ENCODE measurements at places on chromosomes 3 and 15. TPM values are rescaled to one million over a fixed set of nuclear protein-coding genes. Genes with fewer than 3 reads are reported as not detected.

The PPP1R14D gene
- not detected for total RNA-seq

The ZDHHC23 gene
- total RNA-seq: 1.4 TPM

The MED12L gene
- total RNA-seq: 0.08 TPM

- no peaks in the 10 kb centered on the region for H3K36me3 ChIP-seq
- no peaks in the 10 kb centered on the region for H3K4me1 ChIP-seq
- H3K27ac ChIP-seq: no peak overlapping the region
- no peak overlapping the region for H3K4me3 ChIP-seq
- DNase-seq: no peak
Observed at GRCh38 chr3:21484828-21485144, 266.2 kb downstream of the ZNF385D start.

DNA sequence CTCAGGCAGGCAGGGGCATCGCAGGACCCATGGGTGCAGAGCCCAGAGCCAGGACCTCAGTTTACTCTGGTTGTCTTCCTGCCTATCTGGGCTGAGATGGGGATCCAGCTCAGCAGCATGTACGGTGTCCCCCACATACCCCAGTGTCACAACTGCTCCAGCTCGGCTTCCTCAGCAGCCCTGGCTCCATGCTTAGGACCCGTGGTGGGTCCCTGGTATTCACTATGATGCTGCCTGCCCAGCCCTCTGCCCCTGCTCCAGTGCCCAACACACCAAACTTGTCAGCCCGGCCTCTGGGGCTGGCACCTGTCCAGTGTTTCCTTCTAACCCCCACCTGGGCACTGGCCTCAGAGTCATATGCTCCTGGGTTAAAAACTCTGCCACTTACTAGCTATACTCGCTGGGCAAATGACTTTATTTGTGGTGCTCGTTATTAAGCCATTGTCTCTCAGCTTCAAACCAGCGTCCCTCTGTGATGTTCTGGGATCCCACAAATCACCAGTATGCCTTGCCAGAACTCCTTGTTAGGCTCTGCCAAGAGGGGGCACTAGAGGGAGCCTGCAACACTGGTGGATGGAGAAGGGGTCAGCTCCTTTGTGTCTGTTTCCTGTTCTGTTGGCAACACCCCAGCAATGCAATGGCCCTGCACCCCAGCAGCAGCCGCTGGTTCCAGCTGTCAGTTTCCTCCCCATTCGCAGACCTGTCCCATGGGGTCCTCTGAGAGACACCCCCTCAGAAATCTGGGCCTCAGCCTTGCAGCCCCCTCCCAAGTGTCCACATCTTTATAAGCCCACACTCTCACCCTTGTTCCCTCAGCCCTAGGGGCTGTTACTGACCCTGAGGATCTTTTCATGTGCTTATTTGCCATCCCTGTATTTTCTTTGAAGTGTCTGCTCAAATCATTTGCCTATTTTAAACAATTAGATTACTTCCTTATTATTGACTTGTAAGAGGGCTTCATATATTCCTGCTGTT lies 24.1 kb upstream of the MRPS22 start:
- H3K27me3 ChIP-seq: no peaks in the 10 kb centered on the region
- H3K36me3 ChIP-seq: no peaks in the 10 kb centered on the region
- H3K27ac ChIP-seq: no peak overlapping the region
- no peak for DNase-seq
- H3K4me3 ChIP-seq: no peak overlapping the region

GRCh38 chr15:73683777-73684580 lies at the start of gene CD276:
Gene CD276 (plus strand): TSS chr15:73684383. CDS start chr15:73699640, 15,257 bp downstream.
- no peaks in the 10 kb centered on the region for H3K27me3 ChIP-seq
- DNase-seq: no peak
- H3K4me3 ChIP-seq: peak within 1 kb of the TSS; percentile 42
- peaks cover 66% of the 10 kb centered on the region for H3K4me1 ChIP-seq

DNA sequence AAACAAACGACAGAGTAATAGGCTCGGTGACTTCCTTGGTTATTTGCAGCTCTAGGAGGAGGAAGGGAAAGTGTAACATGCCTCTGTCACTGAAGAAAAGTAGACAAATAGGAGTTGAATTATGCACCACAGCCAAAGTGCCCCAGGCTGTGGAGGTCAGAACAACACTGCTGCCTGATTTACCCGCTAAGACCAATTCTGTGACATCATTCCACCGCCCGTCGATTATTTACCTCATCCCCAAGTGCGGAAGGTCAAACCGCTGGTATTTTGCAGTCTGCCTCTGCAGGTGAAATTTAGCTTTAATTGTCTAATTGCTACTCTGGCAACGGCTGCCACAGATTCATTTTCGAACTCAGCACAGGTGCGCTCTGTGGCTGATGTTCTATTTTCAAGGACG lies 106.3 kb upstream of the PRICKLE2 start:
- H3K4me3 ChIP-seq: no peak overlapping the region
- H3K27ac ChIP-seq: no peak overlapping the region
- no peaks in the 10 kb centered on the region for H3K4me1 ChIP-seq
- no peaks in the 10 kb centered on the region for H3K27me3 ChIP-seq
- no peaks in the 10 kb centered on the region for H3K36me3 ChIP-seq
- DNase-seq: no peak

GRCh38 chr3:14799146-14799545 lies 19.6 kb upstream of the FGD5 start:
- no peak overlapping the region for H3K27ac ChIP-seq
- peaks cover 13% of the 10 kb centered on the region for H3K4me1 ChIP-seq
- DNase-seq: no peak
- H3K36me3 ChIP-seq: no peaks in the 10 kb centered on the region
- no peak overlapping the region for H3K4me3 ChIP-seq

GRCh38 chr15:76932135-76932966 lies 802 bp downstream of the RCN2 start:
- DNase-seq: no peak
- peak overlapping the region; percentile 74 for H3K27ac ChIP-seq
- H3K4me1 ChIP-seq: peaks cover 35% of the 10 kb centered on the region
- peak overlapping the region; percentile 86 for H3K4me3 ChIP-seq
- H3K36me3 ChIP-seq: peaks cover 46% of the 10 kb centered on the region

DNA sequence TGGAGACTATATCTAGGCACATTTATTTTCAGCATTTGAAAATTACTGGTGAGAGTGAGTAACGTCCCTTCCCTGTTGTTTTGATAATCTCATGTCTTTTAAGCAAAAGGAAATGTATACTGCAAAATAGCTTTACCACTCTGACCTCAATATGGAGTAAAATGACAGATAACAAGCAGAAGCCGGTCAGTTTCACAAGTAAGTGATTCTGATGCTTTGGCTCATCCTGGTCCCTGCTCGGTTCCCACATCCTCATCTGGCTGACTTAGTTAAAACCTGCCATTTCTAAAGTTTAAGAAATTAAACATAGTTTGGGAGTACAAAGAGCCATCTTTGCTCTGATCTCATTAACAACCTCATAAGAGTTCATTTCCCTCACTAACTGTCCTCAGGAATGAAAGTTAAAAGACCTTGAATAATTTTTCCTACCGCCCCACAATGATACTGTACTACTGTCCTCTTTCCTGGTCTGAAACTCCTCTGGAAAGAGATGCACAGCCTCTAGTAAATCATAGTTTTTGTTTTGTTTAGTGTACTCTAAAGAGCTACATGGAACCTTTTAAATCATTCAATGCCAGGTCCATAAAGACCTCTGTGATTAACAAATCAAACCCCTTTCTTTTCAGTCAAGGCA lies 72.3 kb upstream of the ICE2 start:
- no peak for DNase-seq
- H3K36me3 ChIP-seq: no peaks in the 10 kb centered on the region
- no peaks in the 10 kb centered on the region for H3K27me3 ChIP-seq
- H3K4me3 ChIP-seq: no peak overlapping the region
- peaks cover 51% of the 10 kb centered on the region for H3K4me1 ChIP-seq

- H3K27ac ChIP-seq: peak overlapping the region; percentile 83
- H3K4me3 ChIP-seq: no peak overlapping the region
- no peak for DNase-seq
- H3K36me3 ChIP-seq: peaks cover 8% of the 10 kb centered on the region
Observed at GRCh38 chr3:149371001-149371722, 6.3 kb downstream of the TM4SF1 start.

All from esophagus squamous epithelium (tissue), 5 donors.